ENCODE measurements at places on chromosomes 13 and 19.

GRCh38 chr13:110471156-110471832 is 90.2 kb downstream of the RAB20 start:
- no peak for DNase-seq

DNA sequence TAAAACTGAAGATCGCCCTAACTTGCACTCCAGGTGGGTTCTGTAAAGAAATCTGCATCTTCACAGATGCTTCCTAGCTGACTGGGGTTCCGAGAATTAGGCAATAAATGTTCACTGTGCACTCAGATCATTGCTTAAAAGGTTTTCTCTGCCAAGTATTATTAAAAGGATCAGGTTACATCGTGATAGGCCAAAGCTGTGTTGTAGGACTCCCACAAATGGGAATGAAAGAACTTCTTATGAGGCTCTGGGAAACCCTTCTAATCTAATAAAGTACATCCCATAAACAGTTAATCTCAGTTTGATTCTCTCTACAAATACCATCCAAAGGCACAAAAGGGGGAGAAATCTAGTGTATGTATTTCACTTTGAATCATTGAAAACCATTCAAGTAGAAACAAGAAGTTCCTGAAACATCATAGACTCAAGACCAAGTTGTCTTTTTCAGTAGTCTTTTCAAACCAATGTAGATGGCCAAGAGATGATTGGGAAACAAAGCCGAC is 7.1 kb upstream of the POU4F1 start:
- no peak for DNase-seq

- no peak for DNase-seq
Measured at GRCh38 chr19:45515807-45516401, 8.6 kb downstream of the VASP start.

DNA sequence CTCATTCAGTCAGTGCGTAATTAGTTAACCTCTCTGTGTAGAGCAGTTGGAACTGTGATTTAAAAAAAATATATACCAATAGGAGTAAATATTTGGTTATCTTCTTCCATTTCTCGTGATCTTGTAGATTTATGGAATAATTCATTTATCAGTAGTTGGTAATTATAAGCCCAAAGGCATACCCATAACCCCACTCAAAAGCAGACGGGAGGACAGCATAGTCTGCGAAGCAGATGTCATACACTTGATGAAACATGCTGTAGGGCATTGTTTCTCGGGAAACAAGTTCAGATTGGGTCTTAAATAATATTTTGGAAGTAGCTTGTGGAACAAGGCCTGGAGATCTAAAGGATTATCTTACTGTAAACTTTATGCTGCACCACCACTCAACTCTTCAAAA is 119.7 kb downstream of the FRY start:
- no peak for DNase-seq

DNA sequence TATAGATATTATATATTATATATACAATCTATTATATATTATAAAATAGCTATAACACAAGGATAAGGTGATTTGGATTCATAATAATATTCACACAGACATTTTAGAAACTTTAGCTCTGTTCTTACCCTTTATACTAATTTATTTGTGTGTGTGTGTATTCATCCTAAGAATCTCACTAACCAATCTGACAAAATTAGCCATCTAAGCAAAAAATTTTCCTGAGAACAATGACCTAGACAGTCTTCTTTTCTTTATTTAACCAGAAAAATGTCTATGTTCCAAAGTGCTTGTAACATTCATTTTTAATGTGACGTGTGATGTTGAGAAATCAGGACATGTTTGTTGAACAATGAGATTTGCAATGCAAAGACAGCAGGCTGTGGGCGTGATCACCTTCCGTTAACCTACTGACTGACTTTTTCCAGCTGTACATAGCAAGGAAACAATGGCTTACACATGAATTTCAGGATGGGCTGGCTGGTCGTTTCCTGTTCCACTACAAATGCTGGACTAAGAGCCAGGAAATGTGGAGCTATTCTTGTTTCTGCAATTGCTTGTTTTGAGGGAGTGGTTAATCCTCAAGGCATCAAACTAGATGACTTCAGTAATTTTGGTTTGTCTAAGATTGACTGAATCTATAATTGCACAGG is 634.6 kb upstream of the ARGLU1 start:
- DNase-seq, result no peak

- DNase-seq, result no peak
Measured at GRCh38 chr13:114050536-114051450, 76.9 kb upstream of the C13orf46 start.

- DNase-seq, result peak; percentile 8
Measured at GRCh38 chr19:6768236-6768785, 1.1 kb upstream of the SH2D3A start.
